ENCODE measurements at places on chromosomes 7 and 10.
A peak's percentile ranks its signal among the peaks of the same experiment; 100 is the strongest.

GRCh38 chr7:110868458-110868857 lies 222.5 kb upstream of the LRRN3 start:
- DNase-seq: no peak

DNA sequence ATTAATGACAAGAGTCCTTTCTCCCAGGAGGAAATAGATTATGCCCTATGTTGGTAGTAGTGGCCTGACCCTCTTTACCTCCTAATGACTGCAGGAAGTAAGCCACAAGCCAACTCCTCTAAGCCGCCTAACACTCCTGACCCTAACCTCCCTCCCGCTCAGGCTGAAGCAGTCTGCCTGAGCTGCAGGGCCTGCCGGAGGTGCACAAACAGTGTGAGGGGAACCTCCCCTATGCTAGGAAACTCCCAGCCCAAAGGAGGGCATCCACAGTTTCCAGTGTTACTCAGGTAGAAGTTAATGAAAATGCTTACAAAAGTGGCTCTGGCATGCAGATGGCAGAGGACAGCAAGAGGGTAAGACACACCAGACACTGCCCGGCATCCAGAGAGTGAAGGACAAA lies 294.4 kb upstream of the GALNT17 start:
- no peak for DNase-seq

DNA sequence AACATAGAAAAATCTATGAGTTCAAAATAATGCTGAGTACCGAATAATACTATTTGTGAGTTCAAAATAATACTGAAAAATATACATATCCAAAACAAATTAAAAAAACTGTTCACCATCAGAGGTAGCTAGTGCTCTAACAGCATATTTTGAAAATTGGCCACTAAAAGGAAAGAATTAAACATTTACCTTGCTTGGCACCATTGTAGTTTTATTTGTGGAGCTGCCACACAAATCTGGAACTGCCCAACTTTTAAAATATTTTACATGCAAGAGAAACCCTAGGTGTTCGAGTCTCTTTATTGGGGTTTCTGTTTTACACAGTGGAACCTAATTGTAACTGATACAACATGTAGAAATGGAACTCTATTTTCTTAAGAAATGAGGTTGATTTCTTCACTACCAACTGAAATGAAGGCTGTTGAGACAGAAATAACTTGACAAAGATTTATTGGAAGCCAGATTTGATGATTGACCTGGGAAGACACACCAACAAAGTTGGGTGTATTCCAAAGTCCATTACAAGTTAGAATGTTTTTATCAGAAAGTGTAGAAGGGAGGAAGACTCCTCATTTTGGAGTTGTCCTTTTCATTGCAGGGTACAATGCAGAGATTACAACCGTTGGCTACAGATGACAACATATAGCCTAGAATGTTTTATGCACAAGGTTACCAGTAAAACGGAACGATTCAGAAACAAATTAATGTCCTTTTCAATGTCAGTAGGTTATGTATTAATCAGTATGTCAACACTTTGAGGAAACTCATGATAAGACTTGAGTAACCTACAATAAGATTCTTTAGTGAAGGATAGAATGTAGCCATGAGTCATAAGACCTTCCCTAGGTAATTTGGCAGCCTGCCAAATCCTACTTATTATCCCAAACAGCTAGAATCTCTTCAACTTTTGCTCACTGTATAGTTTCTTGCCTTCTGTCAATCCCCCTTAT lies 73.8 kb upstream of the PAPSS2 start:
- peak; percentile 78 for DNase-seq

DNA sequence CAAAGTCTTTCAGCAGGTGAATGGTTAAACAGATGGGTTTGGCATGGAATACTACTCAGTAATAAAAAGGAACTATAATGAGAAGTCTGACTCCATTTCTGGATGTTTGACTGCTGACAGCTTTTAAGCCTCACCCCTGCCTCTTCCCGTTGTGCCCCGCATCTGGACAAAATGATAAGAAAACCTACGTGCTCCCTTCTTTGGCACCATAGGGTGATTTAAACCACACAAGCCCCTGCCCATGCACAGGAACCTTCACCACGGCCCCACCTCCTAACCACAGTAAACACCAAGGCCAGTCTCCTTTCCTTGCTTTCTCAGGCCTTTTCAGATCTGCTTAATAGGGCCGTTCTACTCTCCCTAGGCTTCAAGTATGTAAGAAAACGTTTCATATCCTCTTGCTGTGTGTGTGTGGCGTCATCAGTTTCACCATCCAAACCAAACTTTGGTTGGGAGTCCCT lies 47.1 kb upstream of the UBN2 start:
- DNase-seq: no peak
